ENCODE measurements at places on chromosomes 1 and 21.

DNA sequence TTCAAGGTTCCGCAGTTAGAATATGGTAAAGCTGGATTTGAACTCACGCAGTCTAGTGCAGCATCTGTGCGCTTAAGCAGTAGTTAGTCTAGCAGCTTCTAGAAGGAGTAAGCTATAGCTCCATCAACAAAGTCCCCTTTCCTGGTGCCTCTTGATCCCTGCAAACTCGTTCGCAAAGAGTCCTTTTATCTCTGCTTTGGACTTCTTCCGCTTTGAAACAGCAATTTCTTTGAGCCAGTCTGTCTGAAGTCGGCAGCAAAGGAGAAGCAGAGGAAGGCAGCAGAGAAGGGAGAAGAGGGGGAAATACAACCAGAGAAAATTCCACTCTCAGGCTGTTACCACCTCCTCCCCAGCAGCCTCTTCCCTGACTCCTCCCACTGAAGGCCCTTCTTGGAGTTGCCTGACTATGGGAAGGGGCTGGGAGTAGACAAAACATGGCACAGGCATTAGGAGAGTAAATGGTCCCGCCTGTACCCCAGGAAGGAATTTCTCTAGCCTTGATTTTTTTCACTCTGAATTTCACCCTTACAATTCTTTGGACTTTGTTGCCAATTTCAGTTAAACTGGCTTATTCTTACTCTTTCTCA is 25.9 kb downstream of the HSD3B2 start:
- no peak for DNase-seq

- peak; percentile 40 for DNase-seq
Measured at GRCh38 chr1:89980605-89981004, 14.3 kb upstream of the ZNF326 start.

DNA sequence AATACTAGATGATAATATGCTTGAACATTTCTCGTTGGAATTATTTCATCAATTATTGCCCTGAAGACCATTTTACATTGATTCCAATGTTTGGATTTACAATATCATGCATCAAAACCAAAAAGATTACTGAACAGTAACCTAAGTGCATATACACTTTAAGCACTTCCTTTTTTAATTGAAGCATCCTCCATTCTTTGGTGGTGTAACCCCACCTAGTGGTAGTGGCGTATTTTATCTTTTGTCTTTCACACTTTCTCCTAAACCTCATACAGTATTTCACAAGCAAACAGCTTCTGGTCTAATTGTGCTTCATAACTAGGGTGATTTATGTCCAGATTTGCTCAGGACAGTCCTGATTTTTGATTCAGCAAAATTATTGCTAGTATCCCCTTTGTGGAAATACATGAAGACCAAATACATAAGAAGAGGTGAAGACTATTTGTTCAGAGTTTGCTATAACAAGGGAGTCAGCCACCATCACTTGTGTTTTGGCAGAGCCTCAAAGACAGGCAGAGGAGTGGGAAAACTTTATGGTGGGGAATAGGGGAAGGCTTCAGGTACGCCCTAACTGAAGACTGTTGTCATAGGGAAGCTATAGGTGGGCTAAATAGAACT is 3.4 kb upstream of the NVL start:
- peak; percentile 66 for DNase-seq

GRCh38 chr1:176942346-176942745 is 222.2 kb downstream of the ASTN1 start:
- DNase-seq = no peak

- DNase-seq = no peak
Measured at GRCh38 chr1:6070450-6070974, 24.8 kb downstream of the KCNAB2 start.

GRCh38 chr1:217495249-217495648 is 135.6 kb downstream of the GPATCH2 start:
- no peak for DNase-seq

DNA sequence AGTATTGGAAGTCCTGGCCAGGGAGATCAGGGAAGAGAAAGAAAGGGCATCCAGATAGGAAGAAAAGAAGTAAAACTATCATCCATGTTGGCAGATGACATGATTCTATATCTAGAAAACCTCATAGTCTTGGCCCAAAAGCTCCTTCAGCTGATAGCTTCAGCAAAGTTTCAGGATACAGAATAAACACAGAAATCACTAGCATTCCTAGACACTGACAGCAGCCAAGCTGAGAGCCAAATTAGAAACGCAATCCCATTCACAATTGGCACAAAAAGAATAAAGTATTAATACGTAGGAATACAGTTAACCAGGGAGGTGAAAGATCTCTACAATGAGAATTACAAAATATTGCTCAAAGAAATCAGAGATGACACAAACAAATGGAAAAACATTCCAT is 44.6 kb downstream of the ZFYVE9 start:
- DNase-seq = no peak

DNA sequence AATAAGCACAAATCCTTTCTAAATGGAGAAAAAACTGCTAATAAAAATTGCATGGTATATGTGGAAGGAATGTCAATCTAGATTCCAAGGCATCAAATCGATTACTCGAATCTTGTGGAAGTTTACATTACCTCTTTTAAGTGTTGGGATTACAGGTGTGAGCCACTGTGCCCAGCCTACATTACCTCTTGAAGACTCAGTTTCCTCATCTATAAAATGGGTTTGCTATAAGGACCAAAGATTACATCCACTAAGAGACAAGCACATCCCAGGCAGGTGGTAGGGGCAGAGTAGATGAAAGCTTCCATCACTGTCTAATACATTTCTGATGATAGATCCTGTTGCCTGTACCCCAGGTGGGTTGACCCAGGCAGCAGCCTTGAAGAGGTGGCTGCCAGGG is 16.1 kb downstream of the DHCR24 start:
- DNase-seq = no peak

GRCh38 chr1:234114648-234115307 is 210.3 kb downstream of the SLC35F3 start:
- peak; percentile 73 for DNase-seq

DNA sequence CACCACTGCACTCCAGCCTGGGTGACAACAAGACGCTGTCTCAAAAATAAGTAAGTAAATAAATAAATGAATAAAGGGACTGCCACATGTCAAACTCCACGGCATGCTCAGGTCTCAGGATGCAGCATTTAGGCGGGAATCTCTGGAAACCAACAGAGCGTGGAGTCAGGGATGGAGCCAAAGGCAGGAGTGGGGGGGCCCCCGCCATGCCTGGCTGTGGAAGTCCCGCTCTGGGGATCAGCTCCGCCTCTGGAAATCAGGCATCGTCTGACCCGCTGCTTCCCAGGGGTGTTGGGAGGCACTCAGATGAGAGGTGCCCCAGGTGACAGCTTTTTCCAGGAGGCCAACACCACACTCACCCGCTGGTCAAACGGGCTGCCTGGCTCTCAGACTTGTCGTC is 20.2 kb downstream of the KIF17 start:
- no peak for DNase-seq

DNA sequence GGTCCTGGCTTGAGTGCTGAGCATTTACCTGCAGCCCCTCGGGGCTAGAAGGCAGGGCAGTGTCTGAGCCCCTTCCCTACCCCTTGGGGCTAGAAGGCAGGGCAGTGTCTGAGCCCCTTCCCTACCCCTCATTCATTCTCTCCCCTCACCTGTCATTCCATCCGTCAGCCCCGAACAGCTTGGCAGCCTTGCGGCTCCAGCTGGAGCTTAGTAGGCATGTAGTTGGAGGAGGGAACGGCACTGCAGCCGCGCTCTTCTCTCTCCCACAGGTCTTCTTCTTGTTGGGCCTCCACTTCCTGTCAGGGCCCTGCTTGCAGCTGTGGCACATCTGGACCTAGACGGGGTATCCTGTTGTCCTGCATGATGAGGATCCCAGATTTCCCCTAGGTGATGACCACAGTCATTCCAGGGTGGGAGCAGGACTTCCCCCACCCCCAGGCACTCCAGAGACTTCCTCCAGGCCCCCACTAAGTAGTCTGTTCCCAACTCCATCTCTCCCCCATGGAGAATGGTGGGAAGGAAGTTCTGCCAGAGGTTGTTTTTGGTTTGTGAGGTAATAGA is 22.2 kb downstream of the MAPKAPK2 start:
- DNase-seq = no peak

GRCh38 chr1:211469113-211469512 is 22.8 kb downstream of the RD3 start:
- DNase-seq = no peak

GRCh38 chr1:63665824-63666223 is 72.6 kb downstream of the PGM1 start:
- DNase-seq = no peak

GRCh38 chr1:197065559-197065958 is 1.5 kb downstream of the F13B start:
- DNase-seq = no peak

GRCh38 chr1:63917571-63918417 is 144.0 kb downstream of the ROR1 start:
- DNase-seq = peak; percentile 35

GRCh38 chr1:173867753-173868265 is at the start of gene GAS5:
GAS5 (minus strand) TSS chr1:173867989.
- DNase-seq = peak; percentile 100

- DNase-seq = no peak
Measured at GRCh38 chr1:154306151-154306550, 14.7 kb upstream of the AQP10 start.

GRCh38 chr21:38819719-38820159 is 14.0 kb downstream of the ETS2 start:
- DNase-seq = peak; percentile 83

GRCh38 chr1:25811384-25812082 is 8.2 kb upstream of the MTFR1L start:
- DNase-seq = no peak

DNA sequence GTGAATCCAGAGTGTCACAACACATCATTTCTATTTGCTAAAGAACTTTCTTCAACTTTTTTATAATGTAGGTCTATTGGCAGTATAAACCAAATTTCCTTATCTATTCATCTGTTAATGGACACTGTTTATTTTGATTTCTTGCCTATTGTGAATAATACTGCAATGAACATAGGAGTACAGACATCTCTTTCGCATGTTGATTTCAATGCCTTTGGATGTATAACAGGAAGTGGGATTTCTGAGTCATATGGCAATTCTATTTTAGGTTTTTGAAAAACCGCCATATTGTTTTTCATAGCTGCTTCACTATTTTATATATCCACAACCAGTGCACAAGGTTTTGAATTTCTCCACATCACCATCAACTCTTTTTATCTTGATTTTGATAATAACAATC is 198.7 kb downstream of the KCNT2 start:
- DNase-seq = no peak

GRCh38 chr1:178926046-178926445 is 55.2 kb upstream of the ANGPTL1 start:
- no peak for DNase-seq

GRCh38 chr1:204915861-204916495 is 45.3 kb downstream of the NFASC start:
- DNase-seq = peak; percentile 93

DNA sequence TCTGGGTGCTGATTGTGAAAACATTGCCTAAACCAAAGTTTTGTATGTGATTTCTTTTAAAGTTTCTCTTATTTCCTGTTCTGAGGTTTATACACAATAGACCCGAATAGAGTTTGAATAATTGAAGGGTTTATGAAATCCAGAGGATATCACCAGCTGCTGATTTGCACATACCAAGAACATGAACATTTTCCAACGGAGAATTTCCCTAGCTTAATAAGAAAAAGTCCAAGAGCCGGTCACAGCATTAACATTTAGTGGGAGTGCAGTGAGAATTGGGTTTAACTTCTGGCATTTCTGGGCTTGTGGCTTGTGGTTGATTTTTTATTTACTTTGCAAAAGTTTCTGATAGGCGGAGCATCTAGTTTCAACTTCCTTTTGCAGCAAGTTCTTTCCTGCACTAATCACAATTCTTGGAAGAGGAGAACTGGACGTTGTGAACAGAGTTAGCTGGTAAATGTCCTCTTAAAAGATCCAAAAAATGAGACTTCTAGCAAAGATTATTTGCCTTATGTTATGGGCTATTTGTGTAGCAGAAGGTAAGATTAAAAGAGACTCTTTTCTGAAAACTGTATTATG is at the start of gene CFH:
CFH (plus strand) TSS at position 407 of the 579 bp plus-strand sequence; CDS start at position 482, 75 bp downstream.
- peak; percentile 55 for DNase-seq

- no peak for DNase-seq
Measured at GRCh38 chr1:95655321-95656020, 421.5 kb downstream of the RWDD3 start.

GRCh38 chr1:30974536-30974935 is 66.0 kb upstream of the SDC3 start:
- no peak for DNase-seq

DNA sequence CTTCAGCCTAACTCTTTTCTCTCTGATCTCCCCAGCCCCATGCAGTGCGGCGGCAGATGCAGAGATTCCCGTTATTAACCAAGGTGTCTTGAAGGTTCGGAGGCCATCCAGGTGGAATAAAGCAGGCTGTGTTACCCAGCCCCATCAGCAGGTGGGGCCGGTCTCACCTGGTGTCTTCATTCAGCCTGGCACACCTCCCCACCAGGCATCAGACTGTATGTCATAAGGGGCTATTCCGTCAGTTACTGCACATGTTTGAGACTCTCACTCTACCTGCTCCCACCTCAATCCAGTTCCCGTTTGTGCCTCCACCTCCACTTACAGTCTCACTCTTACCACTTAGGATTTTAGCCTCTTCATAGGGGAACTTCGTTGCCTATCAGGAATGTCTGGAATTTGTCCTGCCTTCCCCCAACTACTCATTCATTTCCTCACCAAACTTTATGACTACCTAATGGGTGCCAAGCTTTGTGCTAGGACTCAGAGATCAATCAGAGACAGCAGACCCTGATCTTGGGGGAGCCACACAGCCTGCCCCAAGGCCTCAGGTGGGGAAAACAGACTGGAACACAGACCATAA is 170.2 kb downstream of the PLPP3 start:
- peak; percentile 63 for DNase-seq

GRCh38 chr1:70536708-70537366 is 125.8 kb downstream of the CTH start:
- DNase-seq = no peak

- no peak for DNase-seq
Measured at GRCh38 chr21:16533692-16534407, 804.1 kb downstream of the USP25 start.

- no peak for DNase-seq
Measured at GRCh38 chr1:45260244-45260643, 53.8 kb upstream of the ZSWIM5 start.

DNA sequence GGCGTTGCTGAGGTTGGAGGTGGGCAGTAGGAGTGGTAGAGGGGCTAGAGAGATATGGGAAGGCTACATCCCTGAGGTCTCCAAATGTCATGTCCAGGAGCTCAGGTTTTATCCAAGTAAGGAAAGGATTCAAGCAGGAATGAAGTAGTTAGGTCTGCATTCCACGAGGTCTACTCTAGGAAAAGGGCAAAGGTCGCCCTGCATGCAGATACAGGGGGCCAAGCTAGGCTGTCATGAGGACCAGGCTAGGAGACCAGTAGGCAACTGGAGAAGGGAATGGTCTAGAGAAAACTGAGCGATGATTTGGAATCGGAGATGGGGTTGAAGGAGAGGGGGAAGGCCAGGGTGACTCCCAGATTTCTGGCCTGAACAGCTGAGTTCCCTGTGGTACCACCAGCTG is 48.7 kb downstream of the IRF2BP2 start:
- DNase-seq = no peak

GRCh38 chr1:240526312-240526711 is 85.6 kb downstream of the GREM2 start:
- no peak for DNase-seq

Data from epithelial cell of esophagus (primary cell).